ENCODE measurements at places on chromosomes 3 and 15.

DNA sequence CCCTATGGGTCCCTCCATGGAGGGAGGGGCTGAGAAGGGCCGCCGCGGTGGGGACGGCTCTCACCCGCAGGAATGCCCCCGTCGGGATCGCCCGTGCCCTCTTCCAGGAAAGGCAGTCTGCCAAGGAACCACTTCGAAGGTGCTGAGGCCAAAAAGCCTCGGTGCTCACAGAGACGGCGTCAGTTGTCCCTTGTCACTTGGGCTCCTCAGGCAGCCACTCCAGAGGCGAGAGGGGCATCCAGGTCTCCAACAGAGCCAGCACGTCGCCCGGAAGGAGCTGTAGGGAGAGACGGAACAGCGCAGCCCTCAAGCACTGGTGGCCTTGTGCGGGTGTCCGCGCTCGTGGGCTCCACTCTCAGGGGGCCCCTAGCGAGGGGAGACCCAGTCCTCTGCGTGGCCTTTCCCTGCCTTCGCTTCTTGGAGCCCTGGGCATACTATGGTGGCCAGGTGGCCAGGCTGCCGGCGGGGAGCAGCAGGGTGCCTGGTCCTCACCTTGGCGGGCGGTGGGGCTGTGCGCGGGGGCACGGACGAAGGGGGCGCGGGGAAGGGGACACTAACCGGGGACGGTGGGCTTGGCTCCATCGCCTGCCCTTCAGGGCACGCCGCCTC is 994 bp downstream of the MESP1 start:
- DNase-seq, result no peak

GRCh38 chr3:29889215-29889614 is 608.3 kb downstream of the RBMS3 start:
- no peak for DNase-seq

GRCh38 chr3:61966200-61966599 is 404.8 kb downstream of the PTPRG start:
- no peak for DNase-seq

DNA sequence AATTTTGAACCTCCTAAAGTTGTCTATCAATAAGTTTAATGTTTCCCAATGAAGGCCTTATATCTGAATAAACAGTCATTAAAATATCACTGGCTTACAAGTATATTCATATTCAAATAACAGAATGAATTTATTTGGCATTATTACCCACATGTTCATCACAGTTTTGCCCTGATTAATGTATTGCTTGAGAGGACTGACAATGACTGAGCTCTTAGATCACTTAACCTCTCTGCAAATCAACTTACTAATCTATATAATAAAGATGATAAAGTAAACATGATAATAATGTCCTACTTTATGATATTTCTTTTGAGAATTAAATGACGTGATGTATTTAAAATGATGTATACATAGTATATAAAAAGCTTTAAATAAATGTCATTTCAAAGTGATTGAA is 532.0 kb upstream of the GBE1 start:
- DNase-seq, result no peak

DNA sequence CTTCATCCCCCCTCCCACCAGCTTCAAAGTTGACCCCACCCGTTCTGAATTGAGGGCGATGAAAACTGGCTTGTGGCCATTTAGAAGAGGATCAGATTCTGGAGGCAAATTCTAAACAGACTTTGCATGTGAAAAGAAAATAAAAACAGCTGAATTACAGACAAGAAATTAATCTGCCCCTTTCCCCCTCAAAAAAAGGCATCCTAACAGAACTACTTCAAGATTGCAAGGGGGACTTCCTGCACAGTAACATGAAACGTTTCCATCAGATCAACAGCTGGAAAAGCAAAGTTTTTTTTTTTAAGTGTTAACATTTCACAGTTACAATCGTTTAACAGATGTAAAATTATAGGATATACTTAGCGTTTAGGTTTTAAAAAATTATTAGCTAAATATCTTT is 229.3 kb downstream of the RORA start:
- DNase-seq, result no peak

- DNase-seq, result no peak
Observed at GRCh38 chr3:110743202-110743601, 328.4 kb upstream of the NECTIN3 start.

GRCh38 chr3:140842984-140843649 is 98.5 kb upstream of the SLC25A36 start:
- no peak for DNase-seq

DNA sequence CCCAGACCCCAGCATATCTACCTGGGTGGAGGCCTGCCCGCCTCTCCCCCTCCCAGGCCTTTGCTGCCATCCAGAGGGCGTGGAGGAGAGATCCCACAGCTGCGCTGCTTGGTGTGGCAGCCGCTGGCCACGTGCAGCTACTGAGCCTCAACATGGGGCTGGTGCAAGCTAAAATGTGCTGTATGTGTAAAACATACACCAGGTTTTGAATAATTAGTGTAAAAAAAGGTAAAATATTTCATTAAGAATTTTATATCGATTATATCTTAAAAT is 95.8 kb downstream of the SEC22A start:
- DNase-seq, result no peak

DNA sequence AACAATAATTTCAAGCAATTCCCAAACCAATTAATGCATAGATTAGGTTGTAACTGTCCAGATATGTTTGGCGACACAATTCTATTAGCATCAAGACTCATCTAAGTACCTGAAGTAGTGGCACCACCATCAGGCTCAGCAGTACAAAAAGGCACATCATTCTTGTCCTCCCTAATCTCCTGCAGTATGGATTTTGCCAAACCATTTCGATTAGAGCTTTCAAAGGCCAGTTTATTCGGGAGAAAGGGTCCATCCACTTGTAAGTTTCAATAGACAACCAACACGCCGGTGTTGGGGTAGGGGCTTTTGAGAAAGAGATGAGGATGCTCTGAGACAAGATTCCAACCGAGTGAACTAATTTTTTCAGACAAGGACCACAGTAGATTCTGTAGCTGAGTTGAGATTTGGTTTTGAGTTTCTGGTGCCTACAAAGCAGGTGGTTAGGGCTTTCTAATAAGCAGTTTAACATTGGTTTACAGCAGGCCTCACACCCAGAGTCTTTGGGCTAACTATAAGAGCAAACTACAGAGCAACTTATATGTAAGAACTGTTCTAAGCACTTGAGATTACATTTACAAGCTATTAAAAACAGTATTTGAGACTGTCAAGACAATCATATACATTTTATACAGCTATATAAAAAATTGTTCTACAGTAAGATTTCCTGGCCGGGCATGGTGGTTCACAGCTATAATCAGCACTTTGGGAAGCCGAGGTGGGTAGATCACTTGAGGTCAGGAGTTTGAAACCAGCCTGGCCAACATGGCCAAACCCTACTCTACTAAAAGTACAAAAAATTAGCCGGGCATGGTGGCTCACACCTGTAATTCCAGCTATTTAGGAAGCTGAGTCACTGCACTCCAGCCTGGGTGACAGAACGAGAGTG is 4.5 kb downstream of the RPL22L1 start:
- DNase-seq, result no peak

DNA sequence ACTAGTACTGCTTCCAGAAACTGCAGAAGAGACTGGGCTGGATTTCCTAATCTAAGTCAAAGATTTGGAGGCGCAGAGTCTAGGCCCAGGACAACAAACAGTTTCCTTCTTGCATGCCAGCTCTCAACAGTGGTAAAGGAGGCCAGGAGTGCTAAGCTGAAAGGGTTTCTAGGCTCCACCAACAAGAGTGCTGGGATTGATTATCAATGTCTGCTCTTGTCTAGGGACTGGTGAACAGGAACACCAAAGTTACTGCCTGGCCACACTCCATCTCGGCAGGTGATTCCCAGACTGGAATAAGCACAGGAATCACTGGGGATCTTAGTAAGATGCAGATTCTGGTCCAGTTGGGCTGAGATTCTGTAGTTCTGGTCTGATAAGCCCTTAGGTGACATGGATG is 22.8 kb upstream of the FGD5 start:
- DNase-seq, result no peak

- no peak for DNase-seq
Observed at GRCh38 chr15:74545086-74545485, 4.1 kb downstream of the ARID3B start.

- no peak for DNase-seq
Observed at GRCh38 chr3:23720059-23720458, 85.7 kb upstream of the UBE2E1 start.

GRCh38 chr3:123301331-123302184 is 99.8 kb downstream of the SEC22A start:
- no peak for DNase-seq

DNA sequence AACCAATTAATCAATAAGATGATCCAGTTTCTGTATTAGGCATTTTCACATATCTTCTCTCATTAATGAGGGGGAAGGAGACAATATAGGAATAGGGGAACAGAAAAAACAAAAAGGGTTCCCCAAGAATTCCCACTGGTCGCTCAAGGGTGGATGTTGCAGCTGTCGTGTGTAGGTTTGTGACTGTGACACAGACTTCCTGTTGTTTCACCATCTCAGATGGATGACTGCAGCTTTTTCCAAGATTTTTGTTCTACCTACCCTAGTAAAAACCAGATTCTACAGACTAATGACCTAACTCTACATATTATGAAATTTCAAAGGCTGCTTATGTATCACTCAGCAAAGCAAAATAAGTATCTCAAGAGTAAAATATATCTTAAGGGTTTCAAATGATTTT is 73.7 kb upstream of the MB21D2 start:
- DNase-seq, result no peak

DNA sequence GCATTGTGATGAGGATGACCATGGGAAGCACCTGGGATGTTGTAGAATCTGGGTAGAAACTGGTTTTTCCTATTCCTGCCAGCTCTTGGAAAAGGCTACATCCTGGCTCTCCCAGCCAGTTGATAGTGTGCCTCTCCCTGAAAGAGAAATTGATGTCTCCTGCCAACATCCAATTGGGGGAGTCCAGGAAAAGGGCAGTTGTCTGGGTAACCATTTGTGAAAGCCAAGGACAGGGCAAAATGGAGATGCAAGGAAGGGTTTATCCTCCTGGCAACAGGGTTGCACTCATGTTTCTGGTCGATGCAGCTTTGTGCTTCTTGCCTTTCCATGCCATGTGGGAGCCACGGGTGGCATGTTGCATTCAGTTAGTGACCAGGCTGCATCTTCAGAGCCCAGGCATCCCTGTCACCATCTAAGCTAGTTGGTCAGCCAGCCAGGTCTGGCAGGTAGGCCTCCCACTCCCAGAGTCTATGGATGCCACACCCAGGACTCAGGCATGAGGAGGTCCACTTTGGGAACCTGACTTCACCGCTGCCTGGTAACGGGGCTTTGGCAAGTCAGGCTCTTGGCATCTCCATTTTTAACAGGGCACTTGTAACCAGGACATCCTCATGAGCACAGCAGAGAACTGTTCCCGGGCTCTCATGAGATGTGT is 153.5 kb downstream of the DNAJB8 start:
- DNase-seq, result no peak

- no peak for DNase-seq
Observed at GRCh38 chr3:49399461-49399860, 12.3 kb downstream of the RHOA start.

GRCh38 chr15:37370941-37371340 is 270.6 kb upstream of the MEIS2 start:
- DNase-seq, result no peak

DNA sequence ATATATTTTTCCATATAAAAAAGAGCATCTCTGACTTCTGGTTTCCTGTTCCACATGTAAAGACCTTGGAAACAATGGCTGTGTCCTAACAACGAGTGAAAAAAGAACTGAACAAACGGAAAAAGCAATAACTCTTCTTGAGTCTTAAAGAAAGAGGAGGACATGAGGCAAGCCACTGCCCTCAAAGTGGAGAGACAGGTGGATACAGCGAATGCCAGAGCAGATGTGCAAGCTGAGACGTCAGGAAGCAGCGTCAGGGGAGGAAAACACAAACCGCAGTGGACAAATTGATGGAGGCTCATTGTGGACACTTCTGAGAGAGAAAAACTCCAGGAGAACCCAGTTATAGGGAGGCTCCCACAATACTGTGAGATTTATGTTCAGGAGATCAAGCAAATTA is 208.0 kb upstream of the MME start:
- DNase-seq, result no peak

GRCh38 chr3:133568294-133569014 is 5.0 kb upstream of the CDV3 start:
- no peak for DNase-seq

DNA sequence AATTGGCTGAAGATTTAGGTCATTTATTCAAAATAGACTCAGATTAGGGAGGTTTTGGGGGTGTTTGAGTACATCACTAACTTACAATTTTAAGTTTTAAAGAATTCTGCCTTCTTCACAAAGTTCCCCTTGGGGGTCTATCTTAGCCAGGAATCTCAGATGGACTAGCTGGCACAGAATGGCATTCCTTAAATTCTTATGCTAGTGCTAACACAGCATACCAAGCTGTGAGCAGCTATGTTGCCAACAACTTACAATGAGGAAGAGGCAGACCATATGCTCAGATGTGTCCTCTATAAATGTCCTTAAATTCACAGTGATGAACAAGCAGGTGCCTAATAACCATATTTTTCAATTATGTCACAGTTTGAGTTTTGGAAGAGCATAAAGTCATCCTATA is 60.9 kb upstream of the NPHP3 start:
- no peak for DNase-seq

DNA sequence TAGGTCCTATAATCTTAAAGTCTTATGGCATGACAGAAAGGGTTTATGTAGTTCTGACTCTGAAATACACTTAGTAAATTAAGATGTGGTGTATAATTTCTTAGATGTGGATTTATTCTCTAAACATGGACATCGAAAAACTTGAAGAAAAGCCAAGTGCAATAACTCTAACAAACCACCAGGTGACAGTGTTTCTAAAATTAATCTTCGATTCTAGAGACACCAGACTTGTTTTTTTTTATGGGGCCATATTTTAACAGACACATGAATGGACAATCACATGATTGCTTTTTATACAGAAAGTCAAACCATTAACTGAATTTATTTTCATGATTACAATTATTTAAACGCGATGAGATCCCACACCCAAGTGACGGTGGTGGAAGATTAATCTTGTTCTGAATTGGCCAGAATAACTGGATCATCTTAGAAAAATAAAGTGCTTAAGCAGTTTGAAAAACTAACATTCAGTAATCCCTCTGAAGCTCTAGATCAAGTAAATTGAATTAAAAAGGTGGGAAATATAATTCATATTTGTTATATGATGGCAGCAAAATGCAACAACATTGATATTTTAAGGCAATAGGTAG is 305.1 kb downstream of the LSAMP start:
- DNase-seq, result no peak

- no peak for DNase-seq
Observed at GRCh38 chr3:20316238-20316637, 130.2 kb upstream of the SGO1 start.

- no peak for DNase-seq
Observed at GRCh38 chr3:126451511-126451910, 24.2 kb downstream of the ZXDC start.

GRCh38 chr3:173708191-173708590 is 310.6 kb downstream of the NLGN1 start:
- DNase-seq, result no peak

Measured in mesothelial cell of epicardium (in vitro differentiated cells).